Spleen (tissue), 13 donors: ENCODE measurements at places on chromosomes 12 and 14. TPM values are rescaled to one million over a fixed set of nuclear protein-coding genes. Genes with fewer than 3 reads are reported as not detected.

- DNase-seq, result no peak
Measured at GRCh38 chr14:21168055-21168454, 12.2 kb upstream of the OR5AU1 start.

DNA sequence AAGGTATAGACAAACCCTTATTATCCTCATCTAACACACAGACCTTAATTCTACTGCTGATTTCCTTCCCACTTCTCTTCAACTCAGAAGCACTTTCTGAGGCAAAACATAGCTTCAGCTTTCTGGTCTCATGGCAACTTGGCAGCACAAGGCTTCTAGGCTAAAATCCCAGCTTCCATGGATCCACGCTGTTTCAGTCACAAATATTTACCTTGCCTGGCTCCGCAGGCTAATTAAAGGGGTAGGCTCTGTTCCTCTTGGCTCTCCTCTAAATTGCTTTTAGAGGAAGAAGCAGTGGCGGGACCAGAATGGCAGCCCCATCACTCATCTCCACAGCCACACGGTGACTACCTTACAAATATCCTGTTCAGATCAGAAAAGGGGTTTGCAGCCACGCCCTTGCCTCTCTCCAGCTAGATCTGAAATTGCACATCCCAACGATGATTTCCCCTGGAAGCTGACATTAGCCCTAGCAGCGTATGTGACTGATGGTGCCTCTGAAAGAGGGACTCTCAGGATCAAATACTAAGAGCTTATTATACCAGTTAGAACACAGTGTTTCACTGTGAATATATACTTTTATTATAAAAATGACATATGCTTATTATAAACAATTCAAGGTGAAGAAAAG lies 221.5 kb upstream of the NUDT4 start:
- DNase-seq, result no peak

GRCh38 chr12:62520361-62520760 lies 53.7 kb downstream of the MON2 start:
- no peak for DNase-seq

DNA sequence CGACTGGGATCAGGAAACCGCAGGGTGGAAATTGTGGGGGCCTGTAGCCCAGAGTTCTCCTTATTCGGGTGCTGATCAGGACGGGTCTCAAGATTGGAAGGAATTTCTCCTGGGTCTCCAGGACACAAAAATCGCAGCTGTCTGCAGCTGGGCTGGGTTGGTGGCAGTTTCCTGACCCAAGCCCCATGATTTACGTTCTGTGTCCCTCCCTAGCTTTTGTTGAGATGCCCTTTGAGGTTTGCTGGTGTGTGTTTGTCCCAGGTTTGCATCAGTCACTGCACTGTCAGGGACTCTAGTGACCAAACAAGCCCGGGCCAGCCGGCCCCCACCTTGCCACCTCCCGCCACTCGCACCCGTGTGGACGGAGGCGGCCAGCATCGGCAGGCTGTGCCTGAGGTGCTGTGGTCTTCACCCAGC lies 89.5 kb downstream of the FBXL14 start:
- no peak for DNase-seq

GRCh38 chr12:89306827-89307473 lies 45.4 kb downstream of the DUSP6 start:
- no peak for DNase-seq

DNA sequence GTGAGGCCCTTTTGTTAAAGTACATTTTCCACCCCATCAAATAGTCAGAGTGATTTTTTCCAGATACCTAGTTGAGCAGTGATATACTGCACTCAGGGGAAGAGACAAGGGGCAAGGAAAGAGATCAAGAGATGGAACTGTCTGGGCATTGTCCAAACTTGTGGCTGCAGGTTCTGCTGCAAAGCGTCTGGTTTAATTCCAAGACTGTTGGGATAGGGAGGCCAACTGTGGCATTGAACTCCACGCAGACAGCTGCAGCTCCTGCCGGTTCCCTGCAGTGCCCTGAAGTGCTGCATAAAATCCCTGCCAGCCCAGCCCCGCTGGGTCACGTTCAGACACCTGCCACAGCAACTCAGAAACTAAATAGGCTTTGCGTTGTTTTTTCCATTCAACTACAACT lies 30.5 kb downstream of the RPH3A start:
- no peak for DNase-seq

DNA sequence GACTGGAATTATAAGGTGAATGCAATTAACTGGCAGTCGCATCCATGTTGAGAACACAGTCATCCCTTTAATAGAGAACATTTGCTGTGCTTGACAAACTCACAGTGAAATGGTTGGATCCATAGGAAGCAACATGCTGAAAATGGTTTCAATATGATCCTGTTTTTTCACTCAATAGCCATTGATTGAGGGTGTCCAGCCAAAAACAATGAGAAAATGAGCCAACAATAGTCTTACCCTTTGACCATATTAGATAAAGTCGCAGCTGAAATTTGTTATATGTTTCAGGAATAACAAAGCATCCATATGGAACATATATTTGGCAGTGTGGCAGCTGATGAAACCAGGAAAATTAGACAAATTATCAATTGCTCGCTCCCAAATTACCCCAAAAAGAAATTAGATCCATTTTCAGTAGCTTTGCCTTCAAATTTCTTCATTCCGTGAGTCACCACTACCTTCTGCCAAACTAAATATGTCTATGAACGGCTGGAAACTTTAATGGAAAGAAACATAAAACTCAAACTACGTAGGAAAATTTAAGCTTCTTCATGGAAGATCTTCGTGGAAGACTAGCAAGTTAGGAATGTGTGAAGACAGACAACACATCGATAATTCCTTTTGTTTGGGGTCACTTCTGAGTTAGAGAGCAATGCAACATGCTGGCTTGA lies 17.4 kb downstream of the IGF1 start:
- DNase-seq, result no peak

DNA sequence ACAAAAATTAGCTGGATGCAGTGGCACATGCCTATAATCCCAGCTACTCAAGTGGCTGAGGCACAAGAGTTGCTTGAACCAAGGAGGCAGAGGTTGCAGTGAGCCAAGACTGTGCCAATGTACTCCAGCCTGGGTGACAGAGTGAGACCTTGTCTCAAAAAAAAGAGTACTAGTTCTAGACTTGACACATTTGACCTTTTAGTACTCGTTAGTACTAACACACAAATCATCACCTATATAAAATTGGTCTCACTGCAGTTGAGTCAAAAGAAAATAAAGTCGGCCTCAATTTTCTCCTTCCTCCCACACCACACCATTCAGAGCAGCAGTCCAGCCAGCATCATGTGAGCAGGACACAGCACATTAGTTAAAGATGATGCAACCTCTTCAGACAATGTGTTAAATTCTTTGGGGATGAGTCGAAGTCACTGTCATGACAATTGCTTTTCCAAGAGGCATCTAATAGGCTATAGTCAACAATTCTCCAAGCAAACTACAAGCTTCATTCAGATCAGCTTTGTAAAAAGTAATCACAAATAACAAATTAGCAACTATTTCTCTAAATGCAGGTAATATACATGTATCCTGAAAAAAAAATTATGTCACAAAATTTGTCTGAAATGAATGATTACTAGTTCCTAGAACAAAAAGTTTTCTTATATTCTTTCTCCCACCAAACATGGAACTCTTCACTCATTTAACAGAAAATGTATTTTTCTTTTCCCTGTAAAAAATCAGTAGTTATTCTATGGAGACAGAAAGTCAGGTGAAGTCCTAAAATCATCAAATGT lies 55.6 kb downstream of the CLIP1 start:
- DNase-seq, result no peak

DNA sequence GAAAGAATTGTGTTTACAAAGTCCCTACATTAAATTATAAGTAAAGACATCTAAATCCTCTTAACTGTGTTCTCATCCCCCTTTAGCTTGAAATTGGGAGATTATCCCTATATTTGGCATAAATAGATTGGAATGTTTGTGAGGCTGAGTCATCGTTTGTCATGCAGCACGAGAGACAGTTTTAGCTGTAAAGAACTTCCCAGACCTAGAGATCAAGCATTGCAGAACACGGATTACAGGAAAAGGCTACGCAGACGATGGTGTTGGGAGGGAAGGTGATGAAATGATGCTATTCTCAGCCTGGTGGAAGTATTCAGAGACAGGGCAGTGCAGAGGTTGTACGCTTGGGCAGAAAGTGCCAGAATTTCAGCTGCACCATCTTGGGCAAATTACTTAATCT lies 93.8 kb downstream of the PTPRB start:
- DNase-seq, result no peak

DNA sequence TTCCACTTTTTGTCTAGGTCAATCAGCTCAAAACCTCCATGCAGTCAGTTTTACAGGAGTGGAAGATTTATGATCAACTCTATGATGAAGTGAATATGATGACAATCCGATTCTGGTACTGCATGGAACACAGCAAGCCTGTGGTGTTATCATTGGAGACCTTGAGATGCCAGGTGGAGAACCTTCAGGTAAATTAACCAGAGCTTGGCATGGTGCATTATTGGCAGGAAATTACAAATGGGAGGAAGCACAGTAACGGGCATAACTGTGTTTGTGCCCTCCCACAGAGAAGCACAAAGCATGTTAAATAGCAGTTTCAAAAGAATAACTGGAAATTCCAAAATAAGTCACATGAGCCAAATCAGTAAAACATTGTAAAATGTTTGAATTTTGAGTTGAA lies 135.6 kb downstream of the ESR2 start:
- DNase-seq, result no peak

DNA sequence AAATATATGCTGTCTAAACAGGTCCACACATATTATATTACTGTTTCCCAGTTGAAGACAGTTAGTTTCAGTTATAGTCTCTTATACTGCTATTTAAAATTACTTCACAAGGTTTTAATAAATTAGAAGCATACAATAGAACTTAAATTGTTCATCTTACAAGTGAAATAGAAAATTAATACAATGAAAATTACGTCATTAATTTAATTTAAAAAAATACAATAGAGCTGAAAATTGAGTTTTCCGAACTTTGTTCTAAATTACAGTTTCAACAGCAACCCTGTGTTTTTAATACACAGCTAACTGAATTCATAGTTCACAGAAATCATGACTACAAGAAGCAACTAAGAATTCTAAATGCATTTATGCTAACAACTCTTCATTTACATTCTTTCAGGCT lies 525.7 kb upstream of the FOXG1 start:
- no peak for DNase-seq

DNA sequence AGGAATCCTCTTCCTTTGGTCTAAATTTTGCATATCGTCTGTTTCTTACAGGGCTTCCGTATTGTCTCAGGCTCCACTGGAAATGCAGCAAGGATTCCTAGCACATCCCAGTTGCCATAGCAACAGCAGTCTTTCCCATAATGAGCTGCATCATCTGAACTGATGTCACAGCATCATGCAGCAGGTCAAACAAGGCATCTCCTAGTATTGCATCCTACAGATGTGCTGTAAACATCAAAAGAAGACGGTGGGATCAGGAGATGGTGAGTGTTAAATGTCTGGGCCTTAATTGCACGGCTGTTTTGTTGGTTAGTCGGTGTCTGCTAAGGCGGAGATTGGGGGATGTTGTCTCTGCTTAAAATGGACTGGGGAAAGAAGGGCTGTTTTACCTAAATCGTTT lies at the start of gene AKAP6:
AKAP6 (plus strand) TSS at position 153 of the 400 bp plus-strand sequence. CDS start 104,196 bp downstream, outside the sequence.
- DNase-seq, result no peak

DNA sequence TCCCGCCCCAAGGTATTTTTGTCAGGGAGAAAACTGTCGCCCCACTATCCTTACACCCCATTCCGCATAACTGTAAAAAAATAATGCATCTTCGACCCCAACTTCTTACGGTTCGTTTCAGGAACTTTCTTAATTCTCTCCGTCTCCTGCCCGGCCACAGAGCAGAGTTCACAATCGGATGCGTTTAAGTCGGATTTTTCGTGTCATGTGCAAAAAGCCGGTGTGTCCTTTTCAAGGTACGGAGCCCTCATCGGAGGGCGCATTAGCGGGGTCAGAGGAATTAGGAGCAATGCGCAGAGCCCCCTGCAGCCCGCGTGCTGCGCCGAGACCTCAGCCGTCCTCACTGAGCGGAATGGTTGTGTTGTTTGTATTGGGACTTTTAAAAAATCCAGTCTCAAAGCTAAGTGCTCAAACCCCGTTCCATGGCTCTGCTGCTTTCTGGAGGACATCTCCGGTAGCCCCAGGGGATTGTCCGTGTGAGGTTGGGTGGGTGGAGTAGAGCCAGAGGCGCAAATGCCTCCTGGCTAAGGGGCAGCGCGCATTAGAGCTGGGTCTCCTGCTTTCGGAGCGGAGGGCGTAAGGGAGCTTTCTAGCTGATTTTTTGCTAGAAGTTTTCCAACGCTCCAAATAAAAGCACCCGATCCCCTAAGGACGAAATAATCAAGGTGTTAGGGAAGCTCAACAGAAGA lies 3.9 kb upstream of the GSC start:
- DNase-seq, result no peak

DNA sequence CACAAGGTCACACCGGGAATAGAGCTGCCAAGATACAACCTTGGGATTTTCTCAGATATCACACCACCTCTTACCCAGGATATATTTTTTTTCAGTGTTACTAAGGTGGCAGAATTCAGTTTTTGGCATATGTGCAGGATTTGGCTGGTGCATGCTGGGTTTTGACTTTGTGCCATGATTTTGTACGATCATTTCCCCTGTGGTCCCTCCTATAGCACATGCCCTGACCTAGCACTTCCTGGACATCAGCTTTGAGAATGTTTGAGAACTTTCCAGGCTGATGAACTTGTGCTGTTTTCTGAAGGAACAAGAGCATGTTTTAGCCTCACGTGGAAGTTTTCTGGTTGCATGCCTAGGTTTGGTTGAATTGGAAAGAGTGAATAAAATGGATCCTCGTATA lies 11.0 kb upstream of the TBPL2 start:
- no peak for DNase-seq

DNA sequence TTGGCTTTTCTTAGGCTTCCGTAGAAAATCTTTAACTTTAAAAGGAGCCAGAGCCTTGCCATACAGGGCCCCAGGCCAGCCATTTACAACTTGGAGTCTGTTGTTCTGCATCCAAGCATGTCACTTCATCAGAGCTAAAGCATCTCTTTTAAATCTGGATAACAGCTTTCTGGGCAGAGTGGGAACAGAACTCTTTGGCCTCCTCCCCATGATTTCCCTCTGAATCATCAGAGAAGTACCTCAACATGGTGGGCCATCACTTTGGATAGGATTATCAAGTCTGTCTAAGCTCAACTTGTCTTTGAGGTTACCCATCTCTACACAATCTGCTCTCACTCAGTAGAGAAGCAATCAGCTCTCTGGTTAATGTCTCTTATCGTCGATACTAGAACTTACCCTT lies 170.9 kb downstream of the SLC6A15 start:
- no peak for DNase-seq

DNA sequence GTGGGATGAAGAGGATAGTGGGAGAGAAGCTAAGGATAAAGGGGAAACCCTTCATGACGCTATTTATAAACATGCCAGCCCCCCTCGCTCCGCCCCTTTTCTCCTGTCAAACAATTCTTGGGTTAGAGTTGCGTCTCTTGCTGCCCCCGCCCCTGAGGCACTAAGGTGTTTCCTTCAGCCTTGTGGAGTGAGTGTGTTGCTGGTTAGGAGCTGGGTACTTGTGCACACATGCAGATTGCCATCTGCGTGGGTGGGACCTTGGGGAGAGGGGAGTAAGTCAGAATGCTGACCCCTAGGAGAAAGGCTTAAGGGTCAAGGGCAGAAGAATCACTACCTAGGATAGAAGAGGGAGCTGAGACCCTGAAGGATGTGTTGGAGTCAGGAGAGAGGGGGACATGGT lies 5.4 kb downstream of the FOXJ2 start:
- DNase-seq, result no peak

The CCT2 gene
- 89.0 TPM for total RNA-seq

The ASPG gene
- 0.09 TPM for total RNA-seq

The LRP1-AS gene
- not detected for total RNA-seq

The SINHCAF gene
- 53.0 TPM for total RNA-seq

The DDHD1 gene
- total RNA-seq, result 52.2 TPM

The PLD4 gene
- total RNA-seq, result 11.0 TPM

The PMCH gene
- 2.4 TPM for total RNA-seq

The TAS2R30 gene
- 30.7 TPM for total RNA-seq

The PLEKHG7 gene
- total RNA-seq, result 7.1 TPM

The RNF212B gene
- total RNA-seq, result not detected
